ENCODE measurements at places on chromosomes 12 and 14.

- no peak for DNase-seq
These were observed 127.6 kb upstream of the TRHDE start for GRCh38 chr12:72144553-72144952.

DNA sequence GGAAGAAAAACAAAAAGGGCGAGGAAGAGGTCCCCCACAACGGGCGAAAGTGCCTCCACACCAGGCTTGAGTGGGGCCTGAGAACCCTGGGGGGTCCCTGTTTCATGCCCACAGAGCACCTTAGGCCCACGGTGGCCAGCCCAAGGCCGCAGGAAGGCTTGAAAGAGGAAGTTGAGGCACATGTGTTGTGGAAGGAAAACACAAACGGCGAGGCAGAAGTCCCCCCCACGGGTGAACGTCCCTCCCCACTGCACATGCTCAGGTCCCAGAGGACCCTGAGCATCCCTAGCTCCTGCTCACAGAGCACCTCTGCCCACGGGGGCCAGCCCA is 371.5 kb downstream of the ALG10 start:
- DNase-seq: no peak

DNA sequence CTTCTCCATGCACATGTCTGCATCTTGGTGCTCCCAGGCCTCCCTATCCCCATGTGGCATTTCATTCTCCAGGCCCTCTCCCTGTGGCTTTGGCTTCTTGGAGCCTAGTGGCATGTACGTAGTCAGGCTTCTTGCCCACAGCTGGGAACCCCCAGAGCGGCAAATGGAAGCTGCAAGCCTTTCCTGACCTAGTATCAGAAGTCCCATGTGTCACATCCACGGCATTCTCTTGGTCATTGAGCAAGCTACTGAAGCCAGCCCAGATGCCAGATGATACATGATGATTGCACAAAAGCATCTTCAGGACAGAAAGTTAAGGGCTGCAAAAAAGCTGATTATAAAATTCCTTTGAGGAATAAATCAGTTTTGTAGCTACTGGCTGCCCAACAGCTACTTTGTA is 154.9 kb downstream of the PELI2 start:
- DNase-seq: no peak

DNA sequence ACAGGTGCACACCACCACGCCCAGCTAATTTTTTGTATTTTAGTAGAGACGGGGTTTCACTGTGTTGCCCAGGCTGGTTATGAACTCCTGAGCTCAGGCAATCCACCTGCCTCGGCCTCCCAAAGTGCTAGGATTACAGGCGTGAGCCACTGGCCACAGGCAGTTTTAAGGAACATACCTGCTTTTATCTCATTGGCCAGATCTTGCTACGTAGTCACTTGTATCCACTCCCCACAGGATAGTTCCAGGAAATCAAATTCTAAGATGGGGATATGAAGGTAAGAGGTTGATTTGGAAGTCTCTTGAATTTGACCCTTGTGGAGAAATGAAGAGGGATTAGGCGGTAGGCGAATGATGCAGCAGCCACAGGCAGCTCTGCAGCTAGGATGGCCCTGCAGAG is 8.8 kb upstream of the PLEKHG6 start:
- no peak for DNase-seq

DNA sequence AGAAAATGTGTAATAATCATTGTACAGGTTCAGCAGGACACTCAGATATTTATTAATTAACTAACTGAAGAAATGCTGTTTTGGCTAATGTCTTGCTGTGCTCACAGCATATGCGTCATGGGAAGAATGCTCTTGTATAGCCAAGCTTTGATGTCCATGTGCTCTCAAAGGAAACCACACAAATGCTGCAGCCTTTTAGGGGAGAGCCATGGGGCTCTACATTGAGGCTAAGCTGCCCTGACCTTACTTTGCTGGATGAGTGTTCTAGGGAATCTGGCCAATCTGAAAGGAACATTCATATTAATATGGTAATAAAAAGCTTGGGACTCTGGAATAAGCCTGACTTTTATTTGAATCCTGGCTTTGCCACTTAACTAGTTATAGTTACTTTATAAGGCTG is 9.5 kb upstream of the CRADD start:
- DNase-seq: no peak
